ENCODE measurements at places on chromosomes 3 and 15.
A peak's percentile ranks its signal among the peaks of the same experiment; 100 is the strongest.

- DNase-seq: no peak
These were observed 120.3 kb upstream of the PRR20G start for GRCh38 chr3:127408022-127408683.

GRCh38 chr3:30577788-30578187, 28.6 kb upstream of the TGFBR2 start:
- no peak for DNase-seq

DNA sequence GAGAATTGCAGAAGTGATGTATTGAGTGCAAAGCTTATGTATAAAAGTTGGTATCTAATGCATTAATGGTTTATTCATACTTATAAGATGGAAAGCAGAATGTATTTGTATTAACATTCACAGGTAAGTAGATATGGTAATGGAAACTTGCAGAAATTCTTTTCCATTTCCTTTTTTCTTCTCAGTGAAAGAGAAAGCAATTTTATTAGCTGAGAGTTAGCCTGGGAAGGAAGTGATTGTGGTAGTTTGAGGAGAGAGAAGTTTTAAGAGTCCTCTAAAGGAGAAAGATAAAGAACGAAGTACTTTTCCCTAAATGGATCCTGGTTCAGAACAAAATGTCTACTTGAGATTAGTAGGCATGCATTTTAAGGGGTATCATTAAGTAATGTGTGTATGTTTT, 60.1 kb upstream of the OSTN start:
- no peak for DNase-seq

- peak; percentile 81 for DNase-seq
These were observed 5.2 kb upstream of the WNT7A start for GRCh38 chr3:13884851-13885703.

- no peak for DNase-seq
These were observed 48.2 kb downstream of the ITGB5 start for GRCh38 chr3:124838963-124839362.

GRCh38 chr3:146162561-146162960, 1.6 kb upstream of the PLOD2 start:
- DNase-seq: no peak

- no peak for DNase-seq
These were observed 34.8 kb downstream of the SUMF1 start for GRCh38 chr3:4432259-4432658.

DNA sequence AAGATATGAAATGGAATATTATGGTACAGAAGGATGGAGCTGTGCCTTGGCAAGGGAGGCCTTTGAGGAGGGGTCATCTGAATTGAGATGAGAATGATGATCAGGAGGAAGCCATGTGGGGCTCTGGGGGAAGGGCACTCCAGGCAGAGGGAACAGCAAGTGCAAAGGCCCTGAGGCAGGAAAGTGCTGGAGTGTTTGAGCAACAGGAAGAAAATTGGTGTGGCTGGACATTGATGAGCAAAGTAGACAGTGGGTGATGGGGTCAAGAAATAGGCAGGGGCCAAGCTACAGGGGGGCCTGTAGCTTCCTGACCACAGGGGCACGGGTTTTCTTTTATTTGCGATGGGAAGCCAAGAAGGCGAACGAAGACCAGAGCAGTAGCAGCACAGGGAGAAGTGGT, 3.3 kb upstream of the GP9 start:
- DNase-seq: no peak

GRCh38 chr3:145522179-145522578, 638.8 kb downstream of the PLOD2 start:
- no peak for DNase-seq

GRCh38 chr3:53158765-53159155, 2.2 kb upstream of the PRKCD start:
- no peak for DNase-seq

- DNase-seq: no peak
These were observed 730.2 kb downstream of the TUSC7 start for GRCh38 chr3:117439812-117440211.

DNA sequence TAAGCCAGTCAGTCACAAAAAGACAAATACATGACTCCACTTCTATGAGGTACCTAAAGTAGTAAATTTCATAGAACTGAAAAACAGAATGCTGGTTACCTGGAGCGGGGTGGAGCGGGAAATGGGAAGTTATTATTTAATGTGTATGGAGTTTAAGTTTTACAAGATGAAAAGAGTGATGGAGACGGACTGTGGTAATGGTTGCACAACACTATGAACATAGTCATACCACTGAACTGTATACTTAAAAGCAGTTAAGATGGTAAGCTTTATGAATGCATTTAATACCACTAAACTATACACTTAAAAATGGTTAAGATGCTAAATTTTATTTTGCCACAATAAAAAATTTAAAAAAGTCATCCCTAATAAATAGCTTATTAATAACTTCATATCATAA, 23.2 kb downstream of the SFMBT1 start:
- DNase-seq: no peak

DNA sequence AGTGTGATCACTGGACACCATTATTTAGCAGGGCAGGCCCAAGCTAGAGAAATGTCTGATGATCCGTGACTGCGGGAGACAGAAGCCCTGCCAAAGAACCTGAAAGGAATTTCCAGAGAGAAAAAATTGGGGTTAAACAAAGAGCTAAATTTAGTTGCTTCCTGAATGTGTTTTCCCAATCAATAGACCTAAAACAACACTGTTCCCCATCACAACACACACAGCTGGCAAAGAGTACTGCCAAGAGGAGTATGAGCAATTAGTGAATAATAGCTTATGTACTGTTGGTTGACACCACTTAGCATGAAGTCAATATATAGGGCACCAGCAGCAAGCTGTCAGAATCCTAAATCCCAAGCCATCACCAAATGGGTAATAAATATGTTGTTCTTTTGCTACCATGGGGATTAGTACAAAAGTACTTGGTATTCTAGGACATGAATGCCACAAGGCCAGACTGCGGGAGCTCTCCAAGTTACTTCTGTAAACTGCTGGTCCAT, 35.7 kb downstream of the CLK3 start:
- DNase-seq: no peak

- no peak for DNase-seq
These were observed 393.1 kb downstream of the DIPK2A start for GRCh38 chr3:144364737-144365136.

GRCh38 chr3:147411238-147411814, 2.2 kb downstream of the ZIC1 start:
- no peak for DNase-seq
